GM23248 (cell line): ENCODE measurements at places on chromosomes 2 and 18. TPM values are rescaled to one million over a fixed set of nuclear protein-coding genes. Genes with fewer than 3 reads are reported as not detected.
A peak's percentile ranks its signal among the peaks of the same experiment; 100 is the strongest.

TEX51 gene
- not detected in 2 replicates for total RNA-seq

LIPG gene
- 0.25 and 0.43 TPM in 2 replicates for total RNA-seq

UGT1A4 gene
- total RNA-seq = not detected in 2 replicates

IL36A gene
- not detected in 2 replicates for total RNA-seq

HYCC2 gene
- total RNA-seq = 5.7 and 12.0 TPM in 2 replicates

CNRIP1 gene
- total RNA-seq = 21.8 and 37.7 TPM in 2 replicates

SKA1 gene
- 5.6 and 8.8 TPM in 2 replicates for total RNA-seq

NCL gene
- 113 and 147 TPM in 2 replicates for total RNA-seq

OSR1 gene
- total RNA-seq = 9.1 and 16.9 TPM in 2 replicates

RNF152 gene
- total RNA-seq = 5.4 and 11.3 TPM in 2 replicates

CSRNP3 gene
- total RNA-seq = 0.43 and 1.1 TPM in 2 replicates

CDK5R2 gene
- not detected in 2 replicates for total RNA-seq

HNMT gene
- total RNA-seq = 2.7 and 7.3 TPM in 2 replicates

ZSWIM2 gene
- not detected in 2 replicates for total RNA-seq

IL36RN gene
- total RNA-seq = not detected in 2 replicates

GRCh38 chr2:174492963-174493431 is 6.2 kb upstream of the GPR155 start:
- DNase-seq = no peak

DNA sequence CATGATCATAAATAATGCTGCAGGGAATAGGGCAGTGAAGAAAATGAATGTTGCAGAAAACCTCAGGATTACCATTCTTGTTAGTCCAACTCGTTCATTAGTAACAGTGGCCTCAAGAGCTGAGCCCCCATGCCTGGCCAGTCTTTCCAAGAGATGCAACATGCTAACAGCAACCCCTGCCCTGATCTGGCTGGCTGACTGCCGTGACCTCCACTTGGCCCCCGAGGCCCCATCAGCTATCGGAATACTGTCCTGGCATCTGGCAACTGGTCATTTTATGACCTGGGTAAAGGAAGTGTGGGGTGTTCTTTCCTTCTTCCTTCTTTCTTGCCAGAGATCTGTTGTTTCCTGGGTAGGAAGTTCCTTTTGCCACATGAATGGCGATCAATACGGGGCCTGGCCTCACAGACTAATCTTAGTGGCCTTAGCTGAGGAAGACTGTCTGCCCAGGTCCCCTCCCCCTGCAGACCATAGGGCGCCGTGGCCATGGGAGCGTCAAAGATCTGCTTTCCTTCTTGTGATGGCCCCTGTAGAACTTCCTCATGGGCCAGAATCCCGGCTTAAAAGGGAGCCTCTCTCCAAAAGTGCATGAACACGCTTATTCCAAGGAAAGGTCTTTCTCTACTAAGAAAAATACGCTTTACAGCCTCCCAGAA is 10.6 kb upstream of the TRABD2A start:
- no peak for DNase-seq

GRCh38 chr2:208792766-208793165 is 386.2 kb downstream of the PTH2R start:
- no peak for DNase-seq

- peak; percentile 79 for DNase-seq
Measured at GRCh38 chr2:86249579-86250391, 50.5 kb downstream of the MRPL35 start.

GRCh38 chr18:22742409-22742808 is 190.7 kb upstream of the RBBP8 start:
- DNase-seq = no peak

- DNase-seq = peak; percentile 29
Measured at GRCh38 chr2:120650022-120650644, 85.5 kb upstream of the GLI2 start.

GRCh38 chr2:193272011-193272410 is 1077.3 kb upstream of the TMEFF2 start:
- DNase-seq = no peak

DNA sequence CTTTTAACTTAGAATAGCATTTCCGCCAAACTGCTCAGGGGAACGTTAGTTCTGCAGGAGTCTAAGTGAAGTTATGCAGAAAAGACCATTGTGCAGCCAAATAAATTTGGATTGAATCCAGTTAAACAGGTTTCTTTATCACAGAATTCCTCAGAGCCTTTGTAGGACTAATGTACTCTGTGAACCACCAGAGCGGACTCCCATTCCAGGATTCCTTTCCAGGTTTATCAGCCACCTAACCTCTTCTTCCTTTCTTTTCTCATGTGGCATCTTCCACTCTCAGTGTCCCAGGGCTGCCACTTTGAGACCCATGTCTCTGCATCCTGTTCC is 350.4 kb downstream of the TSN start:
- DNase-seq = no peak

DNA sequence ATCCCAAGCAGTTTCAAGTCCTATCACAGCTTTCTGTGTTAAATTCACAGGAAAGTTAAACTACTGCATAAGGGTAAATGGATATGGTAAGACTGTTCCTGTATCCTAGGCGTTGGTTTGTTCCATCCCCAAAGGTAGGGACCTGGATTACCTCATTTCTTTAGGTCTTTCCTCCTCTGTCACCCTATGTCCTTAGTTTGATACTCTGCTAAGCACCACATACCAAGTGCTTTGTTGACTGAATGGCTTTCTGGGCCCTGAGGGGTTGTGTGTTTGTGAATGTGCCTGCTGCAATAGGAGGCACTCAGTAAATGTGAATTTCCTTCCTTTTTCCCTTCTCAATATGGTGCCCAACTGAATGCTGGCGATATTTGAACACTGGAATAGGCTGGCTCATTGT is 7.8 kb downstream of the NOSTRIN start:
- DNase-seq = no peak

- DNase-seq = no peak
Measured at GRCh38 chr2:203450561-203450960, 84.5 kb downstream of the RAPH1 start.

GRCh38 chr2:213166109-213166508 is 14.7 kb upstream of the IKZF2 start:
- no peak for DNase-seq

GRCh38 chr18:49041435-49042245 is 90.9 kb upstream of the SMAD7 start:
- DNase-seq = peak; percentile 68

DNA sequence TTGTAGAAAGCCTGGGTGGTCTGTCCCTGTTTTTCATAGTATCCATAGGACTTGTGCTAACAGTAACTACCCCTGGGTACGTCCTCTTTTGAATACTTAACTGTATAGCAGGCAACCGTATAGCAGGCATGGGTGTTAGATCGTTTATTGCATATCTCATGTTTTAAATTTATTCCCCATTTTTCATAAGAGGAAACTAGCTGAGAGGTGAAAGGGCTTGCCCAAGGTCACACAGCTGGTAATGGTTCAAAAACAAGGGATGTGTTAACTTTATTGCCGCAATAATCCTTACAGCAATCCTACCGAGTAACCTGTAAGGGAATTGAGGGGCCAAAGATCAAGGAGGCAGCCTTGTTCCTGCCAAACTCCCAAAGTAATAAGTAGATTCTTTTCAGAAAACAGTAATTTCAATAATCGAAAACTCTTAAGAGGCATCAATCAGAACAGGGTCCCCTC is 990 bp upstream of the MGAT4A start:
- no peak for DNase-seq

GRCh38 chr2:6072276-6072675 is 380.1 kb downstream of the SOX11 start:
- DNase-seq = no peak

DNA sequence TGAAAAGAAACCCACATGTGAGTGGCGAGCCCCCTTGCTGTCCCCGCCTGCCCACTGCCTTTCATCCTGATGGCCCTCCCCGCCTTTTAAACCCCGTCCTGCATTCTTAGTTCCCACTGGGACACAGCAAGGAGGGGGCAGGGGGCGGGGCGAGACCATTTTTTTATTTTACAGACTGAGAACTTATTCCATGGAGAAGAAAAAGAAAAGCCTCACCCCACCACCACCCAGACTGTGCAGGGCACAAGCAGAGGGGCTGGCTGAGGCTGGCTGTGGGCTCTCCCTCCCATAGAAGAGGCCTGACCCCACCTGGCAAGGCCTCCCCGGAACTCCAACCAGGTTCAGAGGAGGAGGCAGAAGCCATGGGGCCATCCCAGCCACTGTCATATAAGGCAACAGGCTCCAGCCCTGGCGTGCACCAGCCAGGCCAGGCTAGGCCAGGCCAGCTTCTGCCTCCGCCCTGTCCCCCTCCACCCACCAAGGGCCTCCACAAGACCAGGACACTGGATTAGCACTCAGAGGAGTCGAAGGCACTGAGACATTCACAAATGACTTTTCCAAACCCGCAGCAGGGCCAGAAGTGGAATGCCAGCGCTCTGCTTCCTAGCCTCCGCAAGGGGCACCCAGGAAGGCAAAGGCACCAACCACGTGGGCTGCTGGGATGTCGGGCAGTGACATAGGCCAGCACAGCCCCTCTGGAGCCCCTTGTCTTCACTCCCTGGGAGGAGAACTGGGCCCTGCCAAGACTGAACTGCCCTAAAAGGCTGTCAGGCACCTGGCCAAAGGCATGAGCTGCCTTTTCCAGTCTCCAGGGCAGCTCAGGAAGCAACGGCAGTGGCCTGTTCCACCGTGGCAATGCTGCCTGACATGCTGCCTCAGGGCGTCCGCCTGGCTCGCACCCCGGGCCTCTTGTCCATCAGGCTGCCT is 37.5 kb upstream of the SEMA4C start:
- peak; percentile 62 for DNase-seq

- DNase-seq = no peak
Measured at GRCh38 chr2:234680688-234681619, 184.1 kb upstream of the ARL4C start.

DNA sequence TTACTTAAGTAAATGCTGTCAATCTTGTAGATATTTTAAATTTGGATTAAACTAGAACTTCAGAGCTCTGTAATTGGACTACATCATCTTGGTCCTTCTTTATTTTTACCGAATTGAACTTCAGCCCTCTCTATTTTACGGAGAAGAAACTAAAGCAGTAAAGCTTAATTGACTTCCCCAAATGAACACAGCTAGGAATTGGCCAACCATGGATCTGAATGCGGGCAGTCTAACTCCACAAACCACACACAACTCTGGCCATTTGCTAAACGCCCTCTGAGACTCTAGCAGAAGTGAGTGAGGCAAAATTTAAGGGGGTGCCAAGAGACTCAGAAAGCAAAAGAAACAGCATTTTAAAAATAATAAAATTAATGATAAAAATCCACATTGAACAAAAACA is 86.3 kb upstream of the KCTD1 start:
- DNase-seq = no peak

DNA sequence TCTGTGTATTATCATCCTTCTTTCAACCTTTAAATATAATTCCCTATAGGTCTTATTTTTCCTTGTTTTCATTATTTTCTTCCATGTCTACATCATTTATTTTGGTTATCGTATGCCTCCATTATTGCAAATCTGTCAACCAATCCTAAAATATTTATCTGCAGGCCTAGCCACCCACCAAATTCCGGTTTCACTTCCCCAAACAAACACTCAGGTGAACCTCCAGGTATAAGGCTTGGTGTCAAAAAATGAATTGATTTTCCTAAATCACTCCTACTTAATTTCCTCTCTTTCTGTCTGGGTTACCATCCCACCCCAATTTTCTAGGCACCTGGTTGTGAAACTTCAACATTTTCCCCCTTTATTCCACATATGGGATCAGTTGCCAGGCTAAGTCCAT is 111.9 kb upstream of the LINC00305 start:
- DNase-seq = no peak

GRCh38 chr2:230589025-230589424 is 123.6 kb upstream of the CAB39 start:
- DNase-seq = no peak

DNA sequence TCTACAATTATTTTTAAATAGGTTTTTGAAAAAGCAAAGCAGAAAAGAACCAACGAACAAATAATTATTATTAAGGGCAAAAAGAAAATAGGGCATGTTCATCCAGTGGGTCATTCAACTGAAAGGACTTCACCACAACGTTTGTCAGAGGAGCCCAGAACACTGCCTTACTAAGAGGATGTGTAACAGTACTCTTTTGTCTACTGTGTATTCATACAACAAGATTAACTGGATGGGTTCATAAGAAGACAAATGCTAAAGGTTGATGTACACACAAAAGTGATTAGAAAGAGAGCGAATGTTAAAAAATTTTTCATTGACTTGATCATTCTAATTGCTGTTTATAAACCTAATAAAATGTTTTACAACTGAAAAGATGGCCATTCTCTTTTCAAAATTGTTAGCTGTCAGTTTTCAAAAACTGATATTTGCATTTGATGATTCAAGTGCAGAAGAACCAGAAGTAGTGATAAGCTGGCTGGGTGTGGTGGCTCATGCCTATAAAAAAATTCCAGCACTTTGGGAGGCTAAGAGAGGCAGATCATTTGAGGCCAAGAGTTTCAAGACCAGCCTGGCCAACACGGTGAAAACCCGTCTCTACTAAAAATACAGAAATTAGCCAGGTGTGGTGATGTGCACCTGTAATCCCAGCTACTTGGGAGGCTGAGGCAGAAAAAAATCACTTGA is 33.1 kb downstream of the MGAT4A start:
- DNase-seq = no peak

- DNase-seq = peak; percentile 63
Measured at GRCh38 chr2:169478339-169478738, 955 bp upstream of the BBS5 start.

DNA sequence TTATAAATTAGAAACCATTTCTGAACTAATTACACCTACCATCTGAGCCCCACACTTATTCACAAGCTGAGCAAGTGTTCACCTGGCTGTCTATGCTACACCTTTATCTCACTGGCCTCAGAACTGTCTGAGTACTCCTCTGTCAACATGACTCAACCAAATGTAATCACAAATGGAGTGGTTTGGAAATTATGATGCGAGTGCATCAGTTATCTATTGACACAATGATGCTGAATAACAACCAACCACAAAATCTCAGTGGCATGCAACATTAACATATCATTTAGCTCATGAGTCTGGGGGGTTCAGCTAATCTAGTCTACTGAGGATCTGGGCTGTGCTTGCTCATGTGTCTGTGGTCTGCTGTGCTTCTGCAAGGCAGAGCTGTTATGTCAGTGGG is 184.2 kb upstream of the NXPH2 start:
- DNase-seq = no peak

GRCh38 chr2:144382849-144383248 is 137.1 kb downstream of the ZEB2 start:
- no peak for DNase-seq

DNA sequence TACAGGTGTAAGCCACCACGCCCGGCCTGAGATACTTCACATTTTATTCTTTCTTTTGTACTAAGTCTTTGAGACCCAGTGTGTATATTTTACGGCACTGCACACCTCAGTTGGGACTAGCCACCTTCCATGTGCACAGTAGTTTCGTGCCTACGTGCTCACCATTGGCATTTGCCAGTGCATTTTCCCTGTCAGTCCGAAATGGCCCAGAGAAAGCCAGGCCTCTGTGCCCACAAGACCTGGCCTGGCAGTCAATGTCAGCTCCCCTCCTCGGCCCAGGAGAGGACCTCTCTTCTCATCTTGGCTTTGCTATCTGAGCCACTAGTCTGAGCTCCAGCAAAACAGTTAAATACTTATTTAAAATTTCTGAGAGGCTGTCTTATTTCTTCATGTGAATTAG is 147.8 kb upstream of the KLHL29 start:
- no peak for DNase-seq
